ENCODE measurements at places on chromosomes 2 and 18.

DNA sequence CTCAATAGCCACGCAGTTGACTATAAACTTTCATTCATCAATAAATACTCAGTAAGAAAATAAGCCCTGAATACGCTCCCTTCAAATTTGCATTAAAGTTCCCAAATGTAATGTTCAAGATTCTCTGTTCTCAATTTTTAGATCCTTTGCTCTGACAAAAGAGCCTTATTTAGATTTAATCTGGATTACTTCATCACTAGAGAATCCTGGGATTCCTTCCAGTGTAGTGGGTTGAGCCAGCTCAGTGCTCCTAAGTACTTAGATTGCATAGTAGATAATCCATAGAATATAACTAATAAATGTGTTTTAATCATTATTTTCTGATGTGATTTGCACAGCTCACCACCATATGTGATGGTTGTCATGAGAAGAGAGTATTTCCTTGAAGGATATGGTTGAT, 1286.2 kb downstream of the SUCLG1 start:
- DNase-seq, result no peak

- DNase-seq, result no peak
Measured at GRCh38 chr2:202290316-202290715, 24.8 kb downstream of the NOP58 start.

GRCh38 chr2:226431288-226431948, 368.2 kb downstream of the IRS1 start:
- DNase-seq, result no peak

DNA sequence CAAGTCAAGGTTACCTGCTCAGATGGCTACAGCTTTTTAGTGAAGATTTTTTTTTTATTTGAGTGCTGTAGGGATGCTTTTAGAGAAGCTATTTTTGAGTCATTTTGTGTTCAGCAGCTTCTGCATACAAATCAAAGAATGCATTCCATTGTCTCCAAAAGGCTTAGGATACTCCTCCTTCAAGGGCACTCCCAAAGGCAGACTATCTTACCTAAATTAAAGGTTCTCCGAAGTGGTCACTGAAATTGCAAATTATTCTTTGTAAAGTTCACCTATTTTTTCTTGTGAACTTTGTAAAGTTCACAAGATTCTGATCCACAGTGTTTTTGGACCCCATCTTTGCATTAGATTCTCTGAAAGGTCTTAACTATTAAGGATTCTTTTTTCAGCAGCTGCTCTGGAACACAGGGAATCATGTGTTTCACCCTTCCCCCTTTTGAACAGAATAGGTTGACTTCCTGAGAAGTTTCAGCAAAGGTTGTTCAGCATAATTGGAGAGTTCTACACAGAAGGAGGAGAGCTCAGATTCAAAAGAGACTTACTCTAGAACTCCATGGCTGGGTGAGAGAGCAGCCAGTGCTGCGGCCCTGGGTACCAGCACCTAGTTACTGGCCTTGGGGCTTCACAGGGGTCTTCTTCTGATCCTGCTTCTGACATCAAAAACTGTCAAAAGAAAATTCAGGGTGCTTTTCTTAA, 14.5 kb downstream of the CLIP4 start:
- no peak for DNase-seq

All from activated T-cell treated with anti-CD3 and anti-CD28 coated beads for 24 hours (primary cell).